ENCODE measurements at places on chromosomes 16 and 17.

DNA sequence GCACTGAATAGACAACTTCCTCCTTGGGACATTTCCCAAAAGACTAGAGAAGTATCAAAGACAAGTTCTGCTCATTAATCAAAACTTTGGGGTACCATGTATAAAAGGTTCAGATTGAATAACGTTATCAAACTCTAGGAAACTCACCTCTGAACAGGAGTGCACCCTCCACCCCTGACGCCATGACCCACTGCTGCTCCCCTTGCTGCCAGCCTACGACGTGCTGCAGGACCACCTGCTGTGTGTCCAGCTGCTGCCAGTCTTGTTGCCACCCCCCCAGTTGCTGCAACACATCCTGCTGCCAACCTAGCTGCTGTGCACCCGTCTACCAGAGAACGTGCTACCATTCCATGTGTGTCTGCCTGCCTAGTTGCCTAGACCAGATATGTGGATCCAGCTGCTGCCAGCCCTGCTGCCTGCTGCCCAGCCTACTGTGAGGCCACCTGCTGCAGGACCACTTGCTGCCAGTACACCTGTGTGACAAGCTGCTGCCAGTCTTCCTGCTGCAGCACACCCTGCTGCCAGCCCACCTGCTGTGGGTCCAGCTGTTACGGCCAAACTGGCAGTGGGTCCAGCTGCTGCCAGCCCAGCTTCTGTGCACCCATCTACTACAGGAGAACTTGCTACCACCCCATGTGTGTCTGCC, 13.8 kb upstream of the KRTAP9-2 start:
- no peak for DNase-seq

DNA sequence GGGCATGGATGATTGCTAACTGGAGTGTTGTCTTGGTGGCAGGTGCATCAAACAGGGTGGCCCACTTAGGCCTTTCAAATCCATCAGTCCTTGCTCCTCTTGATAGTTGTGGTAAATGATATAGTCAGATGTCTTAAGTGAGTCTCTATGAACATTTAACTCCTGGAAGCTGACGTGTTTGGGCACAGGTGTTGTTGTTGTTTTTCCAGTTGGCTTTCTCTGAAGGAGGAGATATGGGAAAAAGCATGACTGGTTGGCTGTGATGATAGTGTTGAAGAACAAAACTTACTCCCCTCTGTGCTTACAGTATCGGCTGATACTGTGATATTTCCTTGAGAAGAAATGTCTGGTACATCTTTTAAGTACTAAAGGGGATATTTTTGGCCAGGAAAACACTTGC, 18.0 kb downstream of the TNRC6A start:
- DNase-seq, result no peak

DNA sequence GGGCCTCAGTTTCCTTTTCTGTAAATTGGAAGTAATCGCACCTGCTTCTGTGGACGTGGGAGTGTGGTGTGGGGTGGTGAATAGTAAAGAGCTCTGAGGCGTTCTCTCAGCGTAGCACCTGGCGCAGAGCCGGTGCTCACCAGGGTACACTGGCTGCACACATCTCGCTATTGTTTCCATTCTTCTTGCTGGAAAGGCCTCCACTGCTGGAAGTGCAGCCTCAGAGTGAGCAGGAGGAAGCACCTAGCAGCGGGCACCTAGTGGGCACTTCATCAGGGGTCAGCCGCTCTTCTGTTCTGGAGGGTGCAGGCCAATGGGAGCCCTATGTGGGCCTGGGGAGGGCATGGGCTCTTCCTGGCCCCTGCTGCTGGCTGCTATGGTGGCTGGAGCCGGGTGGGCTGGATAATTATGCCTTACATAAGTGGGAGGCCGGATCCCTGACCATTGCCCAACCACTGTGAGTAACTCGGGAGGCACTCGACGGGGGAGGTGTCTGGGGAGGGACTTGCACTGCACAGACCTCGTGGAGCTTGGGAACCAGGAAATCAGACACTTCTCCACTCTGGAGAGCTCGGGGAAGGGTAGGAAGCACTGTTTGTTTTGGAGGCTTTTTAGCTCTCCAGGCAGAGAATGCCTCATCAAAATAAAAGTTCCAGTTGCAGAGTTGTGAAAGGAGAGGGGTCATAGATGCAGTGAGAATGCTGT, 1.7 kb downstream of the MAP2K3 start:
- DNase-seq, result no peak

- DNase-seq, result no peak
These were observed 19.8 kb downstream of the SMTNL2 start for GRCh38 chr17:4604111-4604644.

GRCh38 chr16:70601576-70602575, 44.5 kb upstream of the IL34 start:
- DNase-seq, result no peak

DNA sequence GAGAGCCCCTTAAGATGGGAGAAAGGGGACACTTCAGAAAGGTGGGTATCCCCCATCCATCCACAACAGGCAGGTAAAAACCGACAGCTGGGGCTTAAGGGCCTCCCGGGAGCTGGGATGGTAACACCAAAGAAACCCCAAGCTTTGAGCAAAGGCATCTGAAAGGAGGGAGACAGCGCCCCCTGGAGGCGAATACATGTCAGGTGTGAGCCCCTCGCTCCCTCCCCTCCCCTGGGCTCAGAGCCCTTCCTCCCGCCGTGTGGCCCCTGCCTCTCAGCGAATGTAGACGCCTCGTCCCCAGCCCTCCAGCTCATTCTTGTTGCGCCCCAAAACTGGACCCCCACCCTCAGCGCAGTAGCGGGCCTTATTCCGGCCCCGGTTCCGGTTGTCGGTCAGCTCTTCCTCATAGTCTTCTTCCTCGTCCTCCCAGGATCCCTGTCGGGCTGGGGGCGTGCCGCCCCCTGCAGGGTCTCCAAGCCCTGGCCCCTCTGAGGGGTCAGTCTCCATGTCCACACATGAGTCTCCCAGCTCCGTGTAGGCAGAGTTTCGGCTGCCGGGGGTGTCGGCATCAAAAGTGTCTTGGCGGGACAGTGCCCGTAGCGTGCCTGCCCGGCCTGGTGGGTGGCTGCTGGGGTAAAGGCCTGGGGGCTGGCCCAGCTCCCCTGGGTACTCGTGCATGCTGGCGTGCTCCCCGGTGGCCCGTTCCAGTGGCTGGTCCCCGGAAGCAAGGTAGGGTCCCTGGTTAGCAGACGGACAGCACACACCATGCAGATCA, 9.1 kb upstream of the ARL5C start:
- peak; percentile 71 for DNase-seq

DNA sequence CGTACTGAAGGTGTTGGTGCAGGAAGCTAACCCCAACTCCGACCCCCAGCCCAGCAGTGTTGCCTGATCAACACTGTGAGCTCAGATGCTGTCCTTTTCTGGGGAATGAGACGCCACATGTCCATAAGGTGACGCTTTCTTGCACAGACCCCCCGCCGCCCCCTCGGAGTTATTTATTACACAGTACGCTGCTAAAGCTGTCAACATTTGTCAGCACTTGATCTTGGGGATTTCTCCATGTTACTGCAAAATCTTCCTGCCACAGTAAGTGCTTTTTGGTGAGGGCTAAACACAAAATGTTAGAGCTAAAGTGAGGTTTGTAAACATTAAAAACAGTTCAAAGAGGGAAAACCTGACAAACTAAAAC, 15.9 kb downstream of the CMTM3 start:
- DNase-seq, result no peak

DNA sequence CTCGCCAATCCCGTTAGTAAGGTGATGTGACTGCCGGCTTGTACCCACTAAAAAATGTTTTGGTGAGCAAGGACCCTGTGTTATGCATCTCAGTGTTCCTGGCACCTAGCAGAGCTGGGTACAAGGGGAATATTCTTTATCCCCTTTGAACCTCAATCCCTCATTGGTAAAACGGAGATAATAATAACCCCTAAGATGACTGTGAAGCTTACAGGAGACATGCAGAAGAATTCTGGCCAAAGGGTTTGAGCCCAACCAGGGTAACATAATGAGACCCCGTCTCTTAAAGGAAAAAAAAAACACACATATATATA, 896 bp downstream of the GGA2 start:
- no peak for DNase-seq

DNA sequence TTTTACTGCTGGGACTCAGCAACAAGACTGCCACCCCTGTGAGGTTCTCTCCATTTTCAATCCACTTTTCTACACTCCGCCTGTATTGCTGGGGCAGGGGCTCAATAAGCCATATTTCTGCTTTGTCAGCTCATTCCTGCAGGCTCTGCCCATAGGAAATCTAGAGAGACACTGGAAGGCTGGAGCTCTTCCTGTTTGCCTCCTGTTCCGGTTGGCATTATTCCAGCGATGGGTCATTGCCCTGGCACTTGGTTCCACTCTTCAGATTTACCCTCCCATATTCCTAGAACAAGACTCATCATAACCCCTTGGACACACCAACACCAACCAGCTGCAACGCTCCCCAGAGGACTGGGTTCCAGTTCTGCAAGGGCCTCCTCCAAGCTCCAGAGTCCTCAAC, 210.4 kb downstream of the CA10 start:
- no peak for DNase-seq

DNA sequence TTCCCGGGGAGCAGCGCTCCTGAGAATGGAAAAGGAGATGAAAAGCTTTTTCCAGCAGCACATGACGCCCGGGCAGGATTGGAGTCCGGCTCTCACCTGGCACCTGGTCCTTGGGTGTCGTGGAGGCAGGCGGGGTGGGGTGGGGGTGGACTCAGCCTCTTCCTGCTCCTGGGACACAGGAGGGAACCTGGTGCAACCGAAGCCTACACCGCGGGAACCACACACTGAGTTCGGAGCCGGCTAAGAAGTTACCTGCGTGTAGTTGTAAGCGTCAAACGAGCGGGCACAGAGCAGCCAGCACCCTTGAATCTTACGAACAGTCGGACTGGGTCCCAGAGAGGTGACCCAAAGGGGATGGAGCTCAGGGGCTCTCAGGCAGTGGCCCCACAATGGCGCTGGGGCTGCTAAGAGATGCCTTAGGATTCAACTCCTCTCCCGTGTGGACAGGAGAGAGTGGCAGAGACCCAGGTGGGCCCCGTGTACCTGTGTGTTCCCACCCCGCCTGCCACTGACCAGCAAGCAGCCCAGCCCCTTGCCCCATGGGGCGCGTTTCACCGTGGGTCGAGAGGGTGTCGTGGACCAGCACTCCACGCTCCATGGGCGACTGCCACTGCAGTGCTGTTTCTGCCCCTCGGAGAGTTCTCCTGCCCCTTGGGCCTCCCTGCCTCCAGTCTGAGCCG, 105.8 kb upstream of the METRNL start:
- no peak for DNase-seq

DNA sequence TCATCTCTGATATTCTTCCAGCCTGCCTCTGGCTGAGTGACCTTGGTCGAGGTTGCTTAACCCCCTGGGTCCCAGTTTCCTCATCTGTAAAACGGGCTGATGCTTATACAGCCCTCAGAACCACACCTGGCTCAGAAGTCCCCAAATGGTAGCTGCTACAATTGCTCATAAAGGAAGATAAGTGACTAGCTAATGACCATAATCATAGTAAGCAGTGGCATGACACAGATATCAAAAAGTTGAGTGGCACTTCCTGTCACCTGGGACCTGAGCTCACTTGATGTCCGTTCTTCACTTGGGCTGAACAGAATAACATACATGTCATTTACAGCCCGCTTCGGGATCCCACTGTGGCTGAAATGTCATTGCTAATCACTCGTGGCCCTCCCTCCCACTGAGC, 1.8 kb downstream of the MGRN1 start:
- DNase-seq, result no peak

DNA sequence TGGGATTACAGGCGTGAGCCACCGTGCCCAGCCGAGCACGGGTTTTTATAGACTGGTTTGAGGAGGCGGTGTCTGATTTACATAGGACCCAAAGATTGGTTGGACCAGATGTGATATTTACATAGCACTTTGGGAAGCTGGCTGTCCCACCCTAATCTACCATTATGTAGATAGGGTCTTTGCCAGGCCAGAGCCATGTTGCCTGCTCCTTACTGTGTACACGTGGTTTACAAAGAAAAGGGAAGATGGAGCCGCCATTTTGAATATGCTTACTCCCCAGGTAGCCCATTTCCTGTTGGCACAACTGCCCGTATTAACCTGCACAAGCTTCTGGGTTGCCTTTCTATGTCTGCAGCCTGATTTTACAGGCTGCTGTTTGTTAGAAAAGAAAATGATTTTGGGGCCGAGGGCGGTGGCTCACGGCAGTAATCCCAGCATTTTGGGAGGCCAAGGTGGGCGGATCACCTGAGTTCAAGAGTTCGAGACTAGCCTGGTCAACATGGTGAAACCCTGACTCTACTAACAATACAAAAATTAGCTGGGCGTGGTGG, 89.9 kb upstream of the EEF2KMT start:
- no peak for DNase-seq

- no peak for DNase-seq
These were observed 96.6 kb downstream of the CYB561 start for GRCh38 chr17:63349478-63350000.

- DNase-seq, result no peak
These were observed 202.6 kb downstream of the PARN start for GRCh38 chr16:14427371-14427948.

- no peak for DNase-seq
These were observed 7.2 kb downstream of the UBFD1 start for GRCh38 chr16:23564575-23565363.

- DNase-seq, result no peak
These were observed 13.2 kb upstream of the ATP2A3 start for GRCh38 chr17:3977387-3977786.

DNA sequence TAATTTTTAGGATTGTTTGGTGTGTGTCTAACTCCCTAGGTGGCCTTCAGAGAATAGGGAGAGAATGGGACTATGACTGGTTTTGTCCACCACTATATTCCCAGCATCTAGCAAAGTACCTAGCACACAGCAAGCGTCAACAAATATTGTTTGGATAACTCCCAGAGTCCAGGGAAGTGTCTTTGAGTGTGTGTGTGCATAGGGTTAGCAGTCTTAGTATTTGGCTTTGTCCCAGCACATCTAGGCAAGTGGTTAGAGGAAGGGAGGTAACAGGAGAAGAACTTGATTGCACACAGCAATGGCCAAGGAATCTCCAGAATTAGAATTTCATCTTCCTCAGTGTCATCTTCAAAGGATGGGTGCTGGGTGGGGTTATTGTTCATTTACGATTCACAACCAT, 385.4 kb upstream of the CDH5 start:
- DNase-seq, result no peak

- no peak for DNase-seq
These were observed 9.3 kb upstream of the SLC16A5 start for GRCh38 chr17:75078284-75079022.

GRCh38 chr17:81683584-81684441, at the start of the genes ARL16 and HGS:
Gene ARL16 (minus strand): TSS chr17:81683797. CDS start chr17:81683753, 44 bp downstream.
Gene HGS (plus strand): TSS chr17:81684011. CDS start chr17:81684067, 56 bp downstream.
- DNase-seq, result peak; percentile 96

DNA sequence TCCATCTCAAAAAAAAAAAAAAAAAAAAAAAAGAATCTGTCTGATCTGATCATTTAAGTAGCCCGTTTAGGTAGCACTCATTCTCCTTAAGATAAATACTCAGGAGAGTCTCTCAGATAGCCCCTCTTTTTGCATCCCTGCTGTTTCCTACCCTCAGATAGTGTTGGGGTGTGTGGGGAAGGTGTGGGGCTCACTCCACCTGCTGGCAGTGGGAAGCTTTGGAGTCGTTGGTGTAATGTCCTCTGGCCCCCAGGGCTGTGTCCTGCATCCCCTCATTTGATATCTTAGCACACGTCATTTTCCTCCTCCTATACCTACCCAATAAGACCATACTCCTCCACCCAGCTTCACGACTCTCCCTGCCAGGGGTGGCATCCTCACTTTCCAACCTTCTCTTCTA, 20.5 kb upstream of the MYH10 start:
- no peak for DNase-seq

All from CD4-positive, alpha-beta T cell treated with Interleukin-6 at 100 ng/mL for 8 hours (primary cell).